ENCODE measurements at places on chromosomes 4 and X.

- no peak for DNase-seq
Measured at GRCh38 chrX:85627363-85627762, 247.9 kb upstream of the POF1B start.

- no peak for DNase-seq
Measured at GRCh38 chr4:11151500-11151899, 277.2 kb downstream of the HS3ST1 start.

- DNase-seq, result no peak
Measured at GRCh38 chr4:160877087-160877790, 1286.6 kb downstream of the FSTL5 start.

DNA sequence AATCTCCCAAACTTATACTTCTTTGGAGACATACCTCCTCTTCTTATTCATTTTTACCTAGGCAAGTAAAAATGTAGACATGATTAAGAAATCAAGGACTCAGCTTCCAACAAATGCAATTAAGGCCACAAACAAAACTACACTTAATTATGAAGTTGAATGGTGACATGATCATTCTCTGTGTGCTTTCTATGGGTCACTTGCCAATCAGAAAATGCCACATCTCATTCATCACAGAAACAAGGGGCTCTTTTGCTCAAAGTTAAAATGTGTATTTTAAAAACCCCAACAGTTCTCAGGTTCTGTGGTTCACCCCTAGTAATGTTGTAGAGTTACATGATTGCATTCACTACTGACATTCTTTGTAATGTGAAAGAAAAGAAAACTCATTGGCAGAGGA lies 273.5 kb downstream of the DCHS2 start:
- DNase-seq, result no peak

DNA sequence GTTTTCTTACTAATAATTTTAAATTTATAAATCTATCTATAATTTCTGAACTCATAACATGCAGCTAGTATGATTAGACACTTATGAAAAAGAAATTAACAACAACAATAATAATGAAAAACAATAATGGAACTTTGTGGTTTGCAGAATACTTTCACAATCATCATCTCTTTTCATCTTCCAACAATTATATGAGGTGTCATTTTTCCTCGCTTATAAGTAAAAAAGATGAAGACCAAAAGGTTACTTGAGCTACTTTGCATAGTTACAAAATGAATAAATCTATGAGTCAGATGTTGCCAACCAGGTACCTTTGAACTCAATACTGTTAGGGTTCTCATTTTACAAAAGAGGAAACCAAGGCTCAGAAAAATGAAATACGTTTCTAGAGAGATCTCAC lies 98.5 kb upstream of the ELOVL6 start:
- DNase-seq, result no peak

GRCh38 chrX:24228596-24228995 lies 79.1 kb downstream of the ZFX start:
- no peak for DNase-seq

DNA sequence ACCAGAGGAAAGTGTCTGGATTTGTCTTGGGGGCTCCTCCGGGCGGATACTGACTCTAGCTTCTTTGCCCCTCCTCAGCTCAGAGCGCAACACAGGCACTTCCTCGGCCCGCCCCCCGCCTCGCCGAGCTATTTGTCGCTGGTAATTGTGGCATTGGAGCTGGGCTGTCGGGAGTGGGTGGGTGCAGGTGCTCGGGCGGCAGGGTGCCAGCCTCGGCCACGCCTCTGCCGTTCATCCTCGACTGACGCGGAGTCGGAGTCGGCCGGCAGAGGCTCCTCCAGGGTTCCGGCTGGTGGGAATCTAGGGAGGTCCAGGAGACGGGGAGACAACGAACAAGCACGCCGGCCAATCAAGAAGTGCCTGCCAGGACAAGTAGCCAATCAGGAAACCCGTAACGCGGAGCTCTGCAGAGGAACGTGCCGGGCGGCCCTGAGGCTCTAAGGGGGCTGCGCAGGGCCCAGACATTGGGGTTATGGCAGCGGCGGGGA lies 3.9 kb upstream of the SYN1 start:
- DNase-seq, result peak; percentile 11

DNA sequence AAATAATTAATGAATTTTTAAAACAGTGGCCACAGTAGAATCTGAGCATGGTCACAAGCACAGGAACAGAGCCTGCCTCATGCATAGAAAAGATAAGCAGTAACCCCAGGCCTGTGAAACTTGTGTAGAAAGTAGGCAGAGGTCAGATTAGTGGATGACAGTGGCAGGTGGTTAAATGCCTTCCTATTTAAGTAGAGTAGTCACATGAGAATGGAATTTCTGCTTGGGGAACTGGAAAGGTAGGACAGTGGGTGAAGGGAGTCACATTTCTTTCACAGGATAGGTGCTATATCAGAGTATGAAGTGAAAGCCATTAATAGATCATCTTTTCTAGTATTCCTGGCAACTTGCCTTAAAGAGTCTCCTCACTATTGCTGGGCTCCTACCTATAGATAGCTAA lies 34.9 kb upstream of the ASB12 start:
- no peak for DNase-seq

GRCh38 chr4:55386073-55386472 lies 9.7 kb upstream of the TMEM165 start:
- no peak for DNase-seq

DNA sequence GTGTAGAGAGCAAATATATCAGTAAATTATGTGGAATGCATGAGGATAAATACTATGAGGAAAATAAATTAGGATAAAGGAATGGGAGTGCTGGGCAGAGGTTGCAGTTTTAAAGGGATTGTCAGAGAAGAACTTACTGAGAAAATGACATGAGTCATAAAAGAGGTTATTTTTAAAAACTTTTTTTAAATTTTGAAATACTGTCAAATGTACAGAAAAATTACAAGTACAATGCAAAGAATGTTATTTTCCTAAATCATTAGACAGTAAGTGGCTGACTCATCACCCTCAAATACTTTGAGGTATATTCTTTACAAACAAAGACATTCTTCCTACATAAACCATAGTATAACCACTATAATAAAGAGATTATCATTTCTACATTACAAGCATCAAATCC lies 29.8 kb upstream of the H2AZ1 start:
- DNase-seq, result no peak

DNA sequence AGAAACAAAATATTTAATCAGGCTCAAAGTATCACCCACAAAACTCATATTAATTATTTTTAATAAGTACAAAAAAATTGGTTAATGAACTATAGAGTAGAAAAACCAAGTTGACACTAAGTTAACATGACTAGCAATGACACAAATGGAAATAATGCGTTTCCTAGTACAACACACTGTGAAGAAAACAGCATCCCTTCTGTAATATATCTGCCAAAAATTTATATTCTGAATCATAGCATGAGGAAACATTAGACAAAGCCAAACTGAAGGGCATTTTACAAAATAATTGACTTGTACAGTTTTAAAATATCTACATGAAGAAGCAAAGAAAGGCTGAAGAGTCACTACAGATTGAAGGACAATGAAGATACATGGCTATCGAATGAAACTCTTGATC lies 477.6 kb upstream of the INTU start:
- DNase-seq, result no peak

GRCh38 chrX:135649029-135649428 lies 64.4 kb upstream of the CT45A1 start:
- DNase-seq, result no peak

GRCh38 chrX:154600759-154601374 lies 15.9 kb downstream of the CTAG1A start:
- DNase-seq, result no peak

GRCh38 chr4:55330241-55330640 lies 15.8 kb upstream of the SRD5A3 start:
- no peak for DNase-seq

DNA sequence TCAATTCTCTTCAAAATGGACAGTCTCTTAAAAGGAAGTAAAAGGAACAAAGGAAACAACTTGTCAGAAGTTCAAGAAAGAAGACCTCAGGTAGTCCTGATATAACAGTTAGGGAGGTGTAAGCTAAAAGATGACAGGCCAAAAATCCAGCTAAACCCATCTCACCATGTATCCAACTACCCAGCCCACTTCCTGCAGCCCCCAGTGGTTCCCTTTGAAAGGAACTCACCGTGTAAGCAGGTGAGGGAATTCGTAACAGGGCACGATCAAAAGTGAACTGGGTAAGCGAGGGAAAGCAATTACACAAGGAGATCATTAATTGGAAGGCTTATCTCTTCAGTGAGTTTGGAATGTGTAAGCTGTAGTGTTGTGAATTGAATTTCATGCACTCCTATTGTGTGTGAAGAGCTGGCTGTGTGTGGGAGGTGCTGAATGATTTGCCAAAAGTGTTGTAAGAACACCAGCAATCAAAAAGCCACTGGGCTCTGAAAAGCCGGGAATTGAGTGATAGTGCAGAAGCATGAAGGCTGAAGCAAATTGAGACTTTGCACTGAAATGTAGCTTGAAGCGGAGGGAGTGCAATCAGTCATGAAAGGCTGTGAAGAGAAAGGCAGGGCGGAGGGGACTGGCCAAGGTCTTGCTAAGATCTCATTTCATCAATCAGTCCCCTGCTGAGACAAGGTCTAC lies 914.2 kb upstream of the LCORL start:
- no peak for DNase-seq

- no peak for DNase-seq
Measured at GRCh38 chr4:164378361-164378760, 375.6 kb upstream of the SMIM31 start.

DNA sequence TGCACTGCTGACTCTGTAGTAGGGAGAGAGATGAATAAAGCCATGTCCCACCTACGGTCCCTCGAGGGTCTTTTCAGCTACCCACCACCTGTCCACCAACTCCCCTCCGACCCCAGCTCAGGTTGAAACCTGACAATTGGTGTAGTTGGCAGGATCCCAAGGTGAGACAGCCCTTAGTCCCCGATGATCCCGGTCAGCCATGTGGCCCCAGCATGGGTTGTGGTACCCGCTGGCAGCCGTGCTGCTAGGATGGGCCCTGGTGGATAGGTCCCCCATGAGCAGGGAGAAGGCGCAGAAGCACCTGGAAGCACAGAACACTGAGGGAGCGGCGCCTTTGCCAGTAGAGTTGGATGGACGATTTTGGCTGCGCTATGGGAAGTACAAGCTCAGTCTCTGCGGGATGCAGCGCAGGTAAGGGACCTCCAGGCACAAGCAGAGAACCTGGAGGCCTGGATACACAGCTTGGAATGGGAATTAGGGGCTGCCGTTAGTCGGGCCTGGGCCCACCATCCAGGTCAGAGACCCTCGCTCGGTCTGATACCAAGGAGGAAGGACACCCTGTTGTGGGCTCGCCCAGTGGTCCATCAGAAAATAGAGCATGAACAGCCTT lies 694.6 kb upstream of the AGA start:
- no peak for DNase-seq

DNA sequence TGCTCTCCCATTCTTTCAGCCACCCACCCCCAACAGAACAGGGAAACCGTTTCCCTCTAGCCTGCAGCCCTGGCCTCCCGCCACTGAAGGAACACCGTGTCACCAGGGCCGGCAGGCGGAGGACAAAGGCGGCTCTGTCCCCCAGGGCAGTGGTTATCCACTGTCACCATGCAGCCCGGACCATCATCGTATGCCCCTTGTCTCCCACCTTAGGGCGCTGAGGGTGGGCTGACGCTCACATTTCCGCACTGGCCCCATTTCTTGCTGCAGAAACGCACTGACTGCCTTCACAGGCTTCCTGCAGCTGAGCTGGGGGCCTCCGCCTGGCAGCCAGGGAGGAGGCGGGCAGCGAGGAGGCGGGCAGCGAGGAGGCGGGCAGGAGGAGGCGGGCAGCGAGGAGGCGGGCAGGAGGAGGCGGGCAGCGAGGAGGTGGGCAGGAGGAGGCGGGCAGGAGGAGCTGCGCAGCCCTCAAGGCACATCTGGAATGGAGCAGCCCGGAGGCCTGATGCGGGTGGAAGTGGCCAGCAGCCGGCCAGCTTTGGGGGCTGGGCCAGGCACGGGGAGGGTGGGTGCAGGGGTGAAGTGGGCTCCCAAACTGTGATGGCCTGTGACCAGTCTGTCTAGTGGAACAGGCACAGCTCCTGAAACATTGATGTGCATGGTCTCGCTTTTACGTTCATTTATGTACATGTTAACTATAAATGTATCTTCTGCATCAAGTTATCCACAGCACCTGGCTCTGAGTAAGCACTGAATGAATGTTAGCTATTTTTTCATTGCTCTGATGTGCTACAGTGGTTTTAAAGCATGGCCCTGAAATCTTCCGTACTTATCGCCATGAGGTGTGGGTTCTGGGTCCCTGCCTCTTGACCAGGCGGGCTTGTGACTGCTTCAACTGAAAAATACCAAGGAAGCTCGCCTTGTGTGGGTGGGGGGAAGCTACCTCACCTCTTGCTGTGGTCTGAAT lies 20.6 kb upstream of the KIAA0232 start:
- no peak for DNase-seq

DNA sequence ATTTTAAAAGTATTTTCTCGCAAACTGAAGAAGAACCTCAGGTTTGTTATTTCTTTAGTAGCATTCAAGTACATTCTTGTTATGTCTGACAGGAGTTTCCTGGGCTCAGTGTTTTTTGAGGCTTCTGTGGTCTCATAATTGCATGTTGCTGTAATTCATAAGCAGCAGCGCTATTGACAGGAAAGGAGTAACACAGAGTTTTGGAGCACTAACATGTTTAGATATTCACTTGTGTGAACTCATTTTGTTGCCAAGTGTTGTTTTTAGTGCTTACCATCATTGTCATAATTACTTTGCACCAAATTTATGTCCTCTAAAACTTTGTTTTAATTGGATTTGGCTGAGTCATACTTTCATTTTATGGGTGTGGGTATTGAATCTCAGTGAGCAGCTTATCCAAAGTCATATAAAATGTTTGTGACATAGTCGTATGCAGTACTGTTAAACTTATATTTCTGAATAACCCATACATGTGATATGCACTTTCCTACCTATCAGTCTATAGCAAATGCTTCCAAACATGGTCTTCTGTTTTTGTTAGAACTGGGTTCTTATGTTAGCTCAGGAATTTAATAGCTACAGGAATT lies 358.7 kb upstream of the CTSO start:
- DNase-seq, result no peak

GRCh38 chr4:140281828-140282552 lies 91.5 kb upstream of the SCOC start:
- DNase-seq, result no peak

DNA sequence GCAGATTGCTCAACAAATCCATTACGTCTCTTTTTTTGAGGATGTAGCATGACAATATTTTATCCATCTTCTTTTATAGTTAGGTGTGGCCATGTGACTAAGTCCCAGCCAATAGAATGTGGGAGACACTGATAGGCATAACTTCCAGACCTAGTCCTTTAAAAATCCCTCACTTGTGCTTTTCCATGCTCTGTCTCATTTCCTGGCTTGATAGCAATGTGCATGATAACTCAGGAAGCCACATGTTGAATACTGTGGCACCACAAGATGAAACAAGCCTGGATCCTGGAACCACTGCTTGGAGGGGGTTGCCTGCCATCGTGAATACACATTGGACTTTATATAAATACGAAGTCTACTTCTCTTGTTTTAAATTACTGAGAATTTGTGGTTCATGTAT lies 184.0 kb upstream of the NEIL3 start:
- no peak for DNase-seq
